GM23338 (cell line): ENCODE measurements at places on chromosomes 13 and 19. TPM values are rescaled to one million over a fixed set of nuclear protein-coding genes. Genes with fewer than 3 reads are reported as not detected.

DNA sequence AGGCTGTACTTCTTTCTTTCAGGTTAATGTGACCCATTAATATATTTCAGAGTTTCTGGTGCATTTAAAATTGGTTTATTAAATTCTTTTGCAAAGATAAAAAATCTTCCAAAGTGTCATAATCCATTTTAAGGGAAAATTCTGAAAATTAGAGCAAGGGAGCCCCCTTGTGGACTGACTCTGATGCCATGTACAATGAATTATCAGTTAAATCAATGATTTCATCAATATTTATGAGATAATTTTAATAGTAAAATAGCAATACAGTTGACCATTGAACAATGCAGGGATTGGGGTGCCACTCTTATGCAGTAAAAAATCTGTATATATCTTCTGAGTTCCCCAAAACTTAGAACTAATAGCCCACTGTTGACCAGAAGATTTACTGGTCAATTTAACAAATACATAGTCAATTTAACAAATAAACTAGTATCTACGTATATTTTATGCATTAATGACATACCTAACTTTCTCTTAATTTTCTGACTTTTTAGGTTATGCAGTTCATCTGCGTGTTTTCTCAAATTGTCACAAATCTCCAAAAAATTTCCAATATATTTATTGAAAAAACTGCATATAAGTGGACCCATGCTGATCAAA, 479.1 kb upstream of the MIR17HG start:
- DNase-seq = peak; percentile 48

DNA sequence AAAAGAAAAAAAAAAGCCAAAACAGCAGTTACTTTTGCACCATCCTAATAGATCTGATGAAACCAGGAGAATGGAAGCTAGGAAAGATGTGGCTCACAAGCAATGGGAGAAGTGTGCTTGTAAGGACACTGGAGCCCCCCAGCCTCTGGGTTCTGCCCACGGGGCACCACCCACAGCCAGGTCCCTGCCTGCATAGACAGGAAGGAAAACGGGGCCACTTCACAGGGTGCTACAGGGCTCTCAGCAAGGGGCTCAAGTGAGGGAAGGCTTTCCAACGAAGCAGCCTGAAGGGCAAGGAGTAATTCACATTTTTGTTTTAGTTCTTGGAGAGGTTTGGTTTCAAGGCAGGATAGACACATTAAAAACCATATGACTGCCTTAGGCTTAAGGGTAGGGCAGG, 42.7 kb downstream of the BRD4 start:
- no peak for DNase-seq

- no peak for DNase-seq
Measured at GRCh38 chr19:30310602-30311263, 61.5 kb upstream of the ZNF536 start.

DNA sequence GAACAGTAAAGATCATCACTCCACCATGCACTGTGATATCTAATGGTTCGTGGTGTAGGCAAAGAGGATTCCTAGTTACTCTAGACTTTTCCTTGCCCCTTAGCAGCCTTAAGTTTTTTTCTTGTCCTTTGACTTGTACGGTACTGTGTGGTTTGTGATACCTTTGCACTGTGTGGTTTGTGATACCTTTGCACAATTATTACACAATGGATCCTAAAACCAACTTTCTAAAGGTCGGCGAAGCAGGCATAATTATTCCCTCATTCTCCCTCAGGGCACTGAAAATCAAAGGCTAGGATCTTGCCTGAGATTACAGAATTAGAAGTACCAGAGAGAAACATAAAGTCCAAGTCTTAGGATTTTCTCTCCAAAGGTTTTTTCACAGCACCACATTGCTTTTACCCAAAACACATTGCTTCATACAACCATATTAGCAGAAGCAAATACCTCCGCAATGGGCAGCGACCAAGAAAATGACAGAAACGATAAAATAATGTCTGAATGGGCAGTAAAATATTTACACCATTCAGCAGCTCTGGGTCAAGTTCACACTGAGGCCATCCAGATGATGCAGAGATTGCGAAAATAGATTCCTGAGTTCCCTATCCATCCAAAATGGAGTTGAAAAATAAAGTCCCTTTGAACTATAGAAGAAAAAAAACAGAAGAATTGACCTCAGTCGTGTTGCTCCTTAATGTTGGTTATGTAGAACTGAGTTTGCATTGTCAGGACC, 106.4 kb downstream of the FGF14 start:
- DNase-seq = no peak

- DNase-seq = no peak
Measured at GRCh38 chr19:32519023-32519422, 62.0 kb upstream of the PDCD5 start.

- DNase-seq = no peak
Measured at GRCh38 chr13:89052699-89053098, 1381.5 kb downstream of the SLITRK5 start.

DNA sequence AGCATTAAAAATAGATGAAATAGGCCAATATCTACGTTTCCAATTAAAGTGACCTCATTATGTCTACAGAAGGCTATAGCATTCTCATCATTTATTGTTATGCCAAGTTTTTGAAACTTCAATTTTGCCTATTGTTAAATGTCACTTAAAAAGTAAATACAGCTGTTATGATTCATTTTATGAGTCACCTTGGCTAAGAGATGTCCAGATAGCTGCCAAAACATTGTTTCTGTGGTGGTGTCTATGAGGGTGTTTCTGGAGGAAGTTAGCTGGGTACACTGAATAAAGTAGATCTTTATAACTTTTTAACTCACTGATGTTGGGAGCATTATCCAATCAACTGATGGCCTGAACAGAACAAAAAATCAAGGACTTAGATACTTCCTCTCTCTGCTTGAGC, 1209.7 kb upstream of the PCDH9 start:
- DNase-seq = no peak

DNA sequence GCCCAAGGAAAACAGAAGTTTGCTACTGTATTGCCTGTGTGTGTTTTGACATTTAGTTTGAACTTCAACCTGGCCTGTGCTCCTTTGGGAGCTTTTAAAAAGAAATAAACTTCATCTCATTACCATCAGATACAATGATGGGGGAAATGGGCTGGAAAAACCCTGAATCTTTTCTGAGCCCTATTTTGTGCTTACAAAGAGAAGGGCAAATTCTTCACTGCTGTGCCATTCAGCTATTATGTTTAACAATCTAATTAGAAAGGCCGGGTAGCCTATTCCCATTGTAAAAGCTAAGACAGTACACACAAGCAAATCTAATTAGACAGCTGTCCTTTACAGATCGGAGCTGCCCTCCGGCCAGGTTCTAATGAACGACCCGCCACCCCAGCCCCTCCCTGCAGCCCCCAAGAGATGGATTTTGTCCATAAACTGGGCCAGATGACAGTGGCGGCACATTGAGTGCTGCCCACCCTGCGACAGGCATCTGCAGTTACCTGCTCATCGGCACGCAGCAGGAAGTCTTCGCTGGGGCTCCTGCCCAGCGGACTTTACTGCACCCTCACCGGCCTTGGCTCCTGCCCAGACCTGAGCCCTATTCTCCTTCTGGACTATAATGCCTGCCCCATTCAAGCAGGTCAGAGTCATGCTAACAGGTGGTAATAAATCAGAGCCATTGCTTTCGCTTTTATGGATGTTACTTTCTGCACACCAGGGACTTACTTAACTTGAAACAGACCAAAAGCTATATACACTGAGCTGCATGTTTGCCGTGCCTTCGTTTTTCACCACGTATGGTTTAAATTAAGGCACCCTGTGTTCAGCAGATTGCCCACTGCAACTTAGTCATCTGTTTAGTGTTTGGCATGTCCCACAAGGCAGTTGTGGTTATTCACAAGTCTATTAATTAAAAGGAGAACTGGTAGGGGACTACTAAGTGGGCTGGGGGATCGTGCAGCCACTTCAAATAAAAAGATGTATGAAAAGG, 549.6 kb downstream of the FGF9 start:
- no peak for DNase-seq

GRCh38 chr19:49497047-49497788, 984 bp downstream of the RPS11 start:
- DNase-seq = peak; percentile 78

DNA sequence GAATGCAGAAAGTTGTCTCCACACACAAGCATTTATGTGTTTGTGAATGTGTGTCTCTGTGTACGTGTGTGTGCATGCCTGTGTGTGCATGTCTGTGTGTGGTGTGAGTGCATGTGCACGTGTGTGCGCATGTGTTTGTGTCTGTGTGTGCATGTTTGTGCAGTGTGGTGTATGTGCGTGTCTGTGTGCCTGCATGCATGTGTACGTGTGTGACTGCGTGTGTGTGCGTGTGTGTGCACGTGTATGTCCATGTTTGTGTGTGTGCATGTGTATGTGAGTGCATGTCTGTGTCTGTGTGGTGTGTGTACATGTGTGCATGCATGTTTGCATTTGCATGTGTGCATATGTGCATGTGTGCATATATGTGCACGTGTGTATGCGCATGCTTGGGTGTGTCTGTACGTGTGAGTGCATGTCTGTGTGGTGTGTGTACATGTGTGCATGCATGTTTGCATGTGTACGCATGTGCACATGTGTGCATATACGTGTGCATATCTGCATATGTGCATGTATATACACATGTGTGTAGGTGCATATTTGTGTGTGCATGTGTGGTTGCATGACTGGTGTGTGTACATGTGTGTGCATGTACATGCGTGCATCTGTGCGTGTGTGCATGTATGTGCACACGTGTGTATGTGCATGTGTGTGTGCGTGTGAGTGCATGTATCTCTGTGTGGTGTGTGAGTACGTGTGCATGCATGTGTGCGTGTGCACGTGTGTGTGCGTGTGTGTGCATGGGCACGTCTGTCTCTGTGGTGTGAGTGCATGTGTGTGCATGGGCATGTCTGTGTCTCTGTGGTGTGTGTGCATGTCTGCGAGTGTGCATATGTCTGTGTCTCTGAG, 8.2 kb upstream of the TMEM255B start:
- DNase-seq = no peak

DNA sequence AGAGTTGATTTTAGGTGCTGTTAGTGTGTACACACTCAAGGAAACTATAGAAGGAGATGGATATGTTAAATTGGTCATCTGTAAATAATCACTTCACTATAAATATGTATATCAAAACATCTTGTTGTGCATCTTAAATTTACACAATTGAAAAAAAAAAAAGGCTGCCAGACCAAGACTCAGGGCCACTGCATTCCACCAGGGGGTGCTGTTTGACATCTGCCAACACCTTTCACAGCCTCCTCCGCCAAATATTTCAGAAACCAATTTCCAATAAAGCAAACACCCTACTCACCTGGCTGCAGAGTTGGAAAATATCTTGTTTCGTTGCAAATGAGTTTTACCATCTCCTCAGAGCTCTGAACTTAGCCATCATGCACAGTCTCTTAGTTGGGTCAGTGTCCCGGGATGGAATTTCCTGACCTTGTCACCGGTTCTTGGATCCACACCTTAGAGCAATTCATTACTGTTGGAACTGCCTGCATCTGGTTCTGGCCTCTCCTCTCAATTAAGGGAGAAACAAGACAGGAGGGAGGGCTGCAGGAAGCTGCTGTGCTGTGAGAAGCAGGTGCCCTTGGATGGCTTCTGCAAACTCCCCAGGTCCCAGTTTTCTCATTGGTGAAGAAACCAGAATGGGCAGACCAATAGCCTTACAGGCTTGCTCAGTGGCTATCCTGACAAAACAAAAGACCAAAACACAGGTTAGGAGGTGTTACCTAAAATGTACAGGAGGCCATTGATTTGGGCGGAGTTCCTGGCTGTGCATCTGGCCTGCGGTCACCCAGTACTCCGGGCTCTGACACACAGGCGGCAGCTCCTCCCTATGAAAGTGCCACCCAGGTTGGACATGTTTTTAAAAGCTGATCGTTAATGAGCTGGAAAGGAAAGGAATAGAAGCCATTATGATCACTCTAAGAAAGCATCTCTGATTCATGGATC, 746.6 kb downstream of the UQCRFS1 start:
- peak; percentile 78 for DNase-seq

- peak; percentile 34 for DNase-seq
Measured at GRCh38 chr13:42221121-42221765, 50.7 kb upstream of the AKAP11 start.

DNA sequence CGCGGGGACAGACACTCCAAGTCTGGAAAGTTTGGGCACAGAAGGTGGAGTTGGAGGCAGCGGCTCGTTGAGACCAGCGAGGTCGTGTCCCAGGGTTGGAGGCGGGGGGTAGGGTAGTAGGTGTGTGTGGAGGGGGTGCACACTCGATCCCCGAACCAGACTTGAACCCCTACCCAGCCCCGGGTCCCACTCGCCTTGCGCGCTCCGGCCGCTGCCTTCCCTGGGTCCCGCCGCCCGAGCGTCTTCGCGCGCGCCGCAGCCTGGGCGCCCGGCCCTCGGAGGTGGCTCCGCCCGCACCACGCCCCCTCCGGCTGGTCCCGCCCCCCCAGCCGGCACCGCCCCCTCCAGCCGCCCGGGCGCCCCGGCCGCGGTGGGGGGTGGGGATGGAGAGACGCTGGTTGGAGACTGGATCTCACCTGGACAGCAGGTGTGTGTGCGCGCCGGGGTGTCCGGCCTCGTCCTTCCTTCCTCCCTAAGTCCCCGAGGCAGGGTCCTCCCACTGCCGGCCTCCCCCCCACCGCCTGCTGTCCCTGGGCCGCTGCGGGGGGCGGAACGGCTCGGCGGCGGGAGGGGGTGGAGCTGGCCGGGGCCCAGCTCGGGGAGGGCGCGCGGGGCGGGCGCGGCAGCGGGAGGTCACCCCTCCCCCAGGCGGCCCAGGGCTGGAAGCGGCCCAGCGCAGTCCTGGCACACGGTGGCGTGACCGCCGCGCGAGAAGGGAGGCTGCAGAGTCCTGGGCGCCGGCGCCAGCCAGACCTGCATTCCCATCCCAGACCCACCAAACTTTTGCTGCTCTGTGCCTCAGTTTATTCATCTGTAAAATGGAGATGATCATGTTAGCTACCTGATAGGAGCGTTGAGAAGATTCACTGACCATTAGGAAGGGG, at the start of gene KANK2:
TSS of gene KANK2 (minus strand) at position 255 of the 884 bp plus-strand sequence. CDS start 3,034 bp downstream, outside the sequence.
- DNase-seq = peak; percentile 91

- no peak for DNase-seq
Measured at GRCh38 chr19:37869766-37870340, 36.5 kb downstream of the WDR87 start.

GRCh38 chr19:16088351-16089009, 12.2 kb downstream of the TPM4 start:
- DNase-seq = no peak

- no peak for DNase-seq
Measured at GRCh38 chr13:41935501-41935900, 25.4 kb downstream of the VWA8 start.

ARRDC2 gene
- total RNA-seq = 7.1 and 18.7 TPM in 2 replicates

OXGR1 gene
- 0.80 and 0.93 TPM in 2 replicates for total RNA-seq

FPR1 gene
- not detected in 2 replicates for total RNA-seq

TEX101 gene
- total RNA-seq = not detected in 2 replicates

LYL1 gene
- 0.47 and 2.2 TPM in 2 replicates for total RNA-seq

SBK2 gene
- 2.0 and 3.5 TPM in 2 replicates for total RNA-seq

B3GNT8 gene
- total RNA-seq = 0.70 and 1.8 TPM in 2 replicates

LRRC25 gene
- total RNA-seq = 0.17 TPM in 1 of 2 replicates, not detected in the other

OR7A5 gene
- total RNA-seq = not detected in 2 replicates

ADGRE2 gene
- 2.4 and 2.9 TPM in 2 replicates for total RNA-seq

RAB3A gene
- total RNA-seq = 9.7 and 11.6 TPM in 2 replicates

IFI30 gene
- total RNA-seq = 17.1 and 27.4 TPM in 2 replicates

LGI4 gene
- 3.6 and 4.3 TPM in 2 replicates for total RNA-seq

COX6B2 gene
- total RNA-seq = 2.7 and 2.9 TPM in 2 replicates
